Left ventricle myocardium inferior (tissue), 1 donor: ENCODE measurements at places on chromosomes 3 and 15.
A peak's percentile ranks its signal among the peaks of the same experiment; 100 is the strongest.

GRCh38 chr3:116111765-116112164, 333.5 kb downstream of the LSAMP start:
- no peak for DNase-seq

DNA sequence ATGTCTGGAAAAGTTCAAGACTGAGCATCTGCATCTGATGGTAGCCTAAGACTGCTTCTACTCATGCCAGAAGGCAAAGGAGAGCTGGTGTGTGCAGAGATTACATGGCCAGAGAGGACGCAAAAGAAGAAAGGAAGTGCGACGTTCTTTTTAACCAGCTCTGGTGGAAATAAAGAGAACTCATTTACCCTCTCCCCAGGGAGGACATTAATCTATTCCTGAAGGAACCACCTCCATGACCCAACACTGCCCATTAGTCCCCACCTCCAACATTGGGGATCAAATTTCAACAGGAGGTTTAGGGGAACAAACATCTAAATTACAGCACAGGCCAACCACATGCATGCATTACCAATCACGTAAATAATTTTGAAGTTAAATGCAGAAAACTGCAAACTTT, 1.5 kb upstream of the NCK1 start:
- DNase-seq = no peak

DNA sequence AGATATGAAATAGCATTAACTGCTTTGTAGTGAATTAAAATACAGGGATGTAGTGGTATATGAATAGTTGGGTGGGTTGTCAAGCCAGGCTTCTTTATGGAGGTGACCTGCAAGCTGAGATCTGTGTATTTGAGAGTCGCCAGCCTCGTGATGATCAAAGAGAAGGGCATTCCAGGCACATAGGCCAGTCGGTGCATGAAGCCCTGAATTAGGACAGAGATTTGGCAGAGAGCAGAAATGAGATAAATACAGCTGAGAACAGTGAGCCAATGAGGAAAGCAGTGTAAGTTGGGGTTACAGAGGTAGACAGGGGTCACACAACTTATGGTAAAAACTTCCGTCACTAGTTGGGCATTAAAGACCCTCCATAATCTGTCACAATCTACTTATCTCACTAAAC, 641.9 kb downstream of the OTOL1 start:
- DNase-seq = peak; percentile 23

GRCh38 chr15:70451821-70452653, 311.3 kb downstream of the UACA start:
- DNase-seq = no peak

- DNase-seq = no peak
Observed at GRCh38 chr3:192545333-192545732, 182.0 kb downstream of the FGF12 start.

DNA sequence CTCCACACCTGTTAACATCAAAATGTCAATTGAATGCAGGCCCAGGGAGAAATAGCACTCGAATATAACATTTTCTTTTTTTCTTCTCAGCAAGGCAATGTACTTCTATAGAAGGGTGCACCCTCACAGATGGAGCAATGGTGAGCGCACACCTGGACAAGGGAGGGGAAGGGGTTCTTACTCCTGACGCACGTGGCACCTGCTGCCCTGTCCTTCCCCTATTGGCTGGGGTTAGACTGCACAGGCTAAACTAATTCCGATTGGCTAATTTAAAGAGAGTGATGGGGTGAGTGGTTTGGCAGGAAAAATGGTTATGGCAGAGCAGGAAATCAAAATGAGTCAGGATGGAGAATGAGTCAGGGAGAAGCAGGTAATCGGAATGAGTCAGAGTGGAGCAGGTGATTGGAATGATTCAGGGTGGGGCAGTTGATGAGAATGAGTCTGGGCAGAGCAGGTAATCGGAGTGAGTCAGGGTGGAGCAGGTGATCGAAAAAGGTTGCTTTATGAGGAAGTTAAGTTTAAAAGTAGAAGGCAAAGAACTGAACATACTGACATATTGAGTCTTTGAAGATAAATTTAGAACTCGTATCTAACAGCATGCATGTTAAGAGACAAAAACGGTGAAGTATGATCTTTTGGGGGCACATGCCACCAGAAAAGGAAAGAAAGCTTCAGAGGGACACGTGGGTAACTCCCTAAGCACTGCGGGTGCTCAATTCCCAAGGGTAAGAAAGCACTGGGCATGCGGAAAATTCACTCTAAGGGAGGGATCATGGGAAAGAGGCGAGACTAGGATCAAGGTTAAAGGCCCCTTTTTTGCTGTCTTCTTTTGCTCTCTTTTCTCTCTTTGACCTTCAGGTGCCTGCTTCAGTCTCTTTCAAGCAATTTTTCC, 72.9 kb upstream of the GALNT15 start:
- no peak for DNase-seq

DNA sequence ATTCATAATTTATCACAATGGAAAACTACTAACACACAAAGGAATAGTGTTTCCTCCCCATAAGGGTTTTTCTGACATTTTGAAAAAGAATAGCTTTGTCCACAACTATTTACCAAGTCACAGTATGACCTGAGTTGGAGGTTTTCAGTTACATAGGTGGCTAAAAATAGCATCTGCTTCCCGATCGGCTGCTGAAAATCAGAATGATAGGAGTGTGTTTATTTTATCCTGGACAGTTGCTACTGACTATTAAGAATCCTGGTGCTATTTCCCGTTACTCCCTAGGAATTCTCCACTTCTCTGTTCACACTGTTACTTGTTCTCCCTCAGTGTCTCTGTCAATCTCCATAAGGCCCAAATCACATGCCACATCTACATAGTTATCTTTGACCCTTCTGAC, 353.9 kb upstream of the RARB start:
- DNase-seq = no peak

DNA sequence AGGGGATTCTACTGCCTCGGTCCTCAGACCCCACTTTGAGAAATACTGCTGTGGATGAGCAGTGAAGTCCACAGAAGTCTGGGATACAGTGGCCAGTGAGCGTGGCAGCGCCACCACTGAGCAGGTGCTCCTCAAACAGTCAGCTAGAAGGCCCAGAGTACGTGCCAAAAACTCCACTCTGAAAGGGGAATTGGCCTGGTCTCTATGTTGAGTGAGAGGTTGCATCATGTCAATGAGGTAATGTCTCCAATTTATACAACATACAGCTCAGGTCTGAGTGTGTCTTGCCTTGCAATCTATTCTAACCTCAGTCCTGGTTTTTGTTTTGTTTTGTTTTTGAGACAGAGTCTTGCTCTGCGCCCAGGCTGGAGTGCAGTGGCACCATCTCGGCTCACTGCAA, 53.3 kb upstream of the ETV5 start:
- no peak for DNase-seq

GRCh38 chr3:140563206-140563760, 114.6 kb upstream of the TRIM42 start:
- no peak for DNase-seq

GRCh38 chr3:190325923-190326322, 3.7 kb upstream of the CLDN1 start:
- no peak for DNase-seq

DNA sequence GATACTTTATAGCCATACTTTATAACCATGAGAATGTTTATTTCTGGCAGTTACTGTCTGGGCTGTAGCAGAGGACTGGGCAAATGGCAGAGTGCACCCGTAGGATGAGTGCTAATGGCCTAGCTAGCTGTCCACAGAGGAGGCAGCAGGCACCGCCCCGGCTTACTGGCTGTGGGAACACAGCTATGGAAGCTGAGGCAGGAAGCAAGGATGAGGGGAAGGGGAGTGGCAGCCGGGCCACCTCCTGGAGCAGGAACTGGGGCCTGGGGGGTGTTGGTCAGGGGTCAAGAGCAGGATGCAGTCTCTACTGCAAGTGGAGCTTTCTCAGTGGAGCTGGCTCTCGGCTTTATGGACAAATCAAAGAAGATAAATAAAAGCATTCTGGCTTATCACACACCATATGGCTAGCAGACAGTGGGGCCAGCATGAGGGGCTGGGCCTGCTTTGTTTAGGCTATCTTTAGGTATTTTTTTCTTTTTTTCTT, 316.8 kb upstream of the CTDSPL start:
- no peak for DNase-seq

GRCh38 chr15:34927726-34928125, 41.8 kb downstream of the AQR start:
- DNase-seq = no peak

DNA sequence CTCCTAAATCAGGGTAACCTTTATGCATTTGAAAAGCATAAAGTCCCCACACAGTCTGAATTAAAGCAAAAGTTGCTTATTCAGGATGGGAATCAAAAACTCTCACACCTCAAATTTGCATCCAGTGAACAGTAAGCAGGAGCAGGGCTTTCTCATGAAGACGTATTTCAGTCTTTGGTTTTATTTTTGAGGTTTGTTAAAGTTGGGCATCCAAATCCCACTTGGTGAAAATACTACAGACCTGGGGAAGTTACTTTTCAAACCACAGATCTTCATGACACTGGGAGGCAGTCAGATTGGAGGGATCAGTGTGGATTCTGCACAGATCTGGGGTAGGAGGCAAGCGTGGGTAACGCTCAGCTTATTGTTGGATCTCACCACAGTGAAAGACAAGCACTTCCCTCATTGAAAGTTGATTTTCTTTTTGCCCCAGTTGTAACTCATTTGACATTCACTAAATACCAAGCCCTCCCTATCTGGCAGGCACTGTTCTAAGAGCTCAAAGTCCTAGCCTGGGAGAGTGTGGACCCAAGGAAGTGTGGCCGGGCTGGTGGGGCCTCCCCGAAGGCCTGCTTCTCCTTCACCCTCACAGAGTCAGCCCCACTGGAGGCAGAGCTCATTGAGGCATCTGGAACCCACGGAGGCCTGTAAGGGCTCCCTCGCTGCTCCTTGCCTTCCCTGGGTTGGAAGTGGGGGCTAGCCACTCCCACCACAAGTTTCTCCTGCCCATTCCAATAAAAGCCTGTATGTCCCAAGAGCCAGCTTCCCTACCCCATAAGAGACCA, 783 bp upstream of the ISG20 start:
- no peak for DNase-seq

DNA sequence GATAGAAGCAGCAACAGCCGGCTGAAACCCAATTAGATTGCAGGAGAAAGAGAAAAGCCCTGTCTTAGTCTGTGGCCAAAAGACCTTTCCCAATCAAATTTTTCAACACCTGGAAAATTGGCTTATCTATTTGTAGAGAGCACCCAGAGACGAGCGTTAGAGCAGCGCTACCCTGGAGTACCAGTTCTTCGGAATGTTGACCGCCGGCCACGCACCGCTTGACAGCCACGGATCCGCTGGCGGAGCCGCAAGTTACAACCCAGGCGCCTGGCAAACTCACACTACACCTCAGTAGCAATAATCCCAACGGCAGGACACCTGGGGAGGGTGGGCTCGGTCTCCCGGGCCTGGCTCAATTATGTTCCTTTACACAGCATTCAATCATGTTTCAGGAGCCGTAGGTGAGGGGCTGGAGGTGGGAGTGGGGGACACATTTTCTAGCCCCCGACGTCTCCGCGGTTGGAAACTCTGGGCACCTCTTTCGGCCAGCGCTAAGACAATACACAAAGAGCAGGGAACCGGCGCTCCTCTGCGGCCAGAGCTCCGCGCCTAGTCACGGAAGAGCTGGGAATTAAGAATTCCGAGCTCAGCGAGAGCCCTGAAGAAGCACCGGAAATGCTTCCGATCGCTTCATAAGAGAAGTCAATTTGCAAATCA, 1.2 kb downstream of the MB21D2 start:
- DNase-seq = peak; percentile 32

GRCh38 chr3:106589311-106589942, 720.6 kb upstream of the CBLB start:
- no peak for DNase-seq

DNA sequence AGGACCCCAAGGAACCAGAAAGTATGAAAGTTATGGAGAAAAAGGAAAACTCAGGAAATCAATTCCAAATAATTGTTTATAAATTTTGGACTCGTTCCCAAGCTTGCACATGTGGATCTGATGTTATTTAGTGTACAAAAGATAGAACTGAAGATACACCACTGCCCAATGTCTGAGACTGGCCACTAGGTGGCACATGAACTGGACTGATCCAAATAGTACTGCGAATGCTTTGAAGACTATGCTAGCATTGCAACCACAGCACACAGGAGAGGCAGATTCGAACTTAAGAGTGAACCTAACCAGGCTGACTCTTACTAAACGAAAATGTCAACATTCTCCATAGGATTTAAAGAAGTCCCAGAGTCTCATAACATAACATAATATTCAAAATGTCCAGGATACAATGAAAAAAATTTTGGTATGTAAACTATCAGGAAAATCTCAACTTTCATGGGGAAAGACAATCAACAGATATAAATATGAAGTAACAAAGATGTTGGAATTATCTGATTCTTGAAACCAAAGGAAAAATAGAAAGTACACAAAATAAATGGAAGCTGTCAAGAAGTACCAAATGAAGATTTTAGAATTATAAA, 596.7 kb downstream of the FGF12 start:
- DNase-seq = peak; percentile 21

GRCh38 chr15:63473007-63473748, 31.2 kb upstream of the USP3 start:
- no peak for DNase-seq

DNA sequence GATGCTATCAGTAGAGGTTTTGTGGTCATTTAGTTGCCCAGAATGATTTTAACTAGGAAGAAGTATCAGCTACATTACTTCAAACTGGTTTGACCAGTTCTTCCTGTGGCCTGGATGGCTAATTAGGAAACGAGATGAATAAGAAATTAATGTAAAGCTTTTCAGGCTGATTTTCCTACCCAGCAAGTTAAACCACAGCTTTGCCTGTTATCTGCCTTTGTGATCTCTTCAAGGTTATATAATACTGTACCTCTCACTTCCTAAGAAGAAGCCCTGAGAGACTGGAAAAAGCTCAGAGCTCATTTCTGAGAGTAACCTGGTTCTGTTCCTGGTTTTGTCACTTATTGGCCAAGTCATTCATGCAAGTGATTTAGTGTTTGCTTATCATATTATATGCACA, 782.2 kb upstream of the GOLIM4 start:
- no peak for DNase-seq

- no peak for DNase-seq
Observed at GRCh38 chr15:36617529-36618196, 38.2 kb downstream of the CDIN1 start.

DNA sequence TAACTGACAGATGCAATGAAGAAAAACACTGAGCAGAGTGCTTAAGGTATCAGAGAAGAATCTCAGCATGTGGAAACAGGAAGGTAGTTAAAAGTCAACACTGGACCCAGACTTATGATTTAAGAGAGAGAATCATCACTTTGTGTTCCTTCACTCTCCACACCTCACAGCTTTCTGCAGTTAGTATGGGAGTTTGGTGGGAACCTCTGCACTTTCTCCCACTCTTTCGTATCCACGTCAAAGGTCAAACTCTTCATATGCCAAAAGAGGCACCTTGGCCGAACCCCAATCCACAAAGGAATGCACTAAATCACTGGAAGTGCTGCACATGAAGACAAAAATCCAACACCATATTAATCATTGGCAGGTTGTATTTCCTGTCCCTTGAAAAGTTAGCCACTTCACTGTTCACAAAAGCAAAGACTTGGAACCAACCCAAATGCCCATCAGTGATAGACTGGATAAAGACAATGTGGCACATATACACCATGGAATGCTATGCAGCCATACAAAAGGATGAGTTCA, 361.2 kb downstream of the MAGI1 start:
- no peak for DNase-seq
